ENCODE measurements at places on chromosomes 16 and 17. TPM values are rescaled to one million over a fixed set of nuclear protein-coding genes. Genes with fewer than 3 reads are reported as not detected.

DNA sequence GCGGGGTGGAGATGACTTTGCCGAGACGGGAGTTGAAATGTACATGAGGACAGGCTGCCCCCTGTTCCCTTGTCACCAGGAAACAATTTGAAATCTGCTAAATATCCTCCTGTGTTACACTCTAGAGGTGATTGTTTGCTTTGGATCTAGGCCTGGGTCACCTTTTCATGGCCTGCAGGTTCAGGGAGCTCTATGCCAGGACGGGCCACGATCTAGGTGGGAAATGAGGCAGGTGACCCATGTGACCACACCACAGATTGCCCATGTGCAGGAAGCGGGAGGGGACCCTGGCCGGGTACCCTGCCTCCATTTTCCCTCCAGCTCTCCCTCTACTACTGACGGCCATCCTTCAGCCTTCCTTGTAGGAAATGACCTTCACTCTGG, 43.4 kb downstream of the MEAK7 start:
- no peaks in the 10 kb centered on the region for H3K27me3 ChIP-seq
- no peak for DNase-seq
- H3K4me3 ChIP-seq: no peak overlapping the region

- H3K27ac ChIP-seq: no peak overlapping the region
- no peaks in the 10 kb centered on the region for H3K4me1 ChIP-seq
- no peak for DNase-seq
- H3K36me3 ChIP-seq: no peaks in the 10 kb centered on the region
- H3K4me3 ChIP-seq: no peak overlapping the region
- no peaks in the 10 kb centered on the region for H3K27me3 ChIP-seq
These were observed 5.8 kb downstream of the PRSS27 start for GRCh38 chr16:2713985-2714774.

GRCh38 chr17:50807009-50807408, 28.4 kb upstream of the WFIKKN2 start:
- no peak overlapping the region for H3K4me3 ChIP-seq
- peaks cover 4% of the 10 kb centered on the region for H3K4me1 ChIP-seq
- DNase-seq: no peak

GRCh38 chr16:68079626-68080344, 5.4 kb upstream of the NFATC3 start:
- H3K27me3 ChIP-seq: no peaks in the 10 kb centered on the region
- no peak overlapping the region for H3K4me3 ChIP-seq

HCRT gene
- not detected for total RNA-seq
